Activated CD8-positive, alpha-beta T cell treated with anti-CD3 and anti-CD28 coated beads for 36 hours (primary cell): ENCODE measurements at places on chromosomes 6 and 20. TPM values are rescaled to one million over a fixed set of nuclear protein-coding genes. Genes with fewer than 3 reads are reported as not detected.

DNA sequence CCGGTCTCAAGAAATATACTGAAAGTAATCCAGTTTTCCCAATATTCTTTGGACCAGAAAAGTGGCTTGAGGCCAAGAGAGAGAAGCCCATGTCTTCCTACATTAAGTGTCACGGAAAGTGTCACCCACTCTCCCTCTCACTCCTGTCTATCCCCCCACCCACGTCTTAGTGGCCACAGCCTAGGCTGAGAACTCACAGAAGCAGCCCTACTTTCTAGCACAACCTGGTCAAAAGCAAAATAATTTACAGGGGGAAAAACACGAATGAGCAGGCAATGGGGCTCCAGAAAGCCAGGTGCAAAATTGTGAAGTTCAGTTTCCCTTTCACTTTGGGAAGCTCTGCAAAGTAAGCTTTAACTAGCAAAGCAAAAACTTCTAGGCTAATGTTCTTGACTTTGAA, 118.0 kb downstream of the OPRM1 start:
- peak; percentile 63 for DNase-seq

CST2 gene
- total RNA-seq: not detected

GRCh38 chr20:18016772-18017171, 40.9 kb downstream of the OVOL2 start:
- no peak for DNase-seq

DNA sequence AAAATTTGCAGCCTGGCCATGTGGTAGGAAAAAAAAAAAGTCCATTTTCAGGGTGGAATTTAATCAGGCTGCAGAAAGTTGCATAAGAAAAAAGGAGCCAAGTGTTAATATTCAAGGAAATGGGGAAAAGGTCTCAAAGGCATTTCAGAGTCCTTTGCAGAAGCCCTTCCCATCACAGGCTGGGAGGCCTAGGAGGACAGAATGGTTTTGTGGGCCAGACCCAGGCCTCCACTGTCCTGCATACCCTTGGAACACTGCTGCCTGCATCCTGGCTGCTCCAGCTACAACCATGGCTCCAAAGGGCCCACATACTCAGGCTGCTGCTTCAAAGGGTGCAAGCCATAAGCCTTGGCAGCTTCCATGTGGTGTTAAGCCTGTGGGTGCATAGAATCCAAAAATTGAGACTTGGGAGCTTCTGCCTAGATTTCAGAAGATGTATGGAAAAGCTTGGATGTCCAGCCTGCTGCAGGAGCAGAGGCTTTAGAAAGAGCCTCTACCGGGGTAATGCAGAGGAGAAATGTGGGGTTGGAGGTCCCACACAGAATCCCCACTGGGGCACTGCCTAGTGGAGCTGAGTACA, 239.0 kb upstream of the STXBP5 start:
- DNase-seq: peak; percentile 2

- no peak for DNase-seq
Measured at GRCh38 chr6:99575544-99576227, 7.2 kb upstream of the CCNC start.

MEP1A gene
- not detected for total RNA-seq

DNA sequence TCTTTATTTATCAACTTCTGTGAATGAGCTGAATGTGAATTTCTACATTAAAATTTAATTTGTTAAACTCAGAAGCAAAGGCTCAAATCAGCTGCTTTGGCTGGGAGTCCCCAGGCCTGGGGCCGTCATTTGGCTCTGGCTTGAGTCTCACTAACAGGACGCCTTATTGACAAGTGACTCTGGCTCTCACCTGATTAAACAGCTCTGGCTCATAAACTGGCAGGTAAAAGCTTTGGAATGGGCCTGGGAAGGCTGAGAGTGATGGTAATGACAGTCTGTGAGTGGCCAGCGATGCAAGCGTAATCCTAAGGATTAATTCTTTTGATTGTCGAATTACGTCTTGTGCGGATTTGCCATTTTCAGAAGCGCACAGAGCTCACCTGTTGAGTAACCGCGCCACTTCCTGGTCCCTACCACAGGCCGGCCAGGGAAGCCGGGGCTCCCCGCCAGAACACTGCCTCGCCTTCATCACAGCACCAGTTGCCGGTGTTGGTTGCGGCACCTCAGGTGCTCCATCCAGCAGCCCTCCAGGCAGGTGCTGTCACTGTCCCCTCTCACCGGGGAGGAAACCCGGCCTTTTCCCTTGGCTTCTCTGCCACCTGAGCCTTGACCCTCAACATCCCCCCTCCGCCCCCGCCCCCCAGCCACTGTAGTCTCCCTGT, 110.7 kb downstream of the ZDHHC14 start:
- no peak for DNase-seq

ATP6V1G2 gene
- total RNA-seq: 1.1 TPM

DNA sequence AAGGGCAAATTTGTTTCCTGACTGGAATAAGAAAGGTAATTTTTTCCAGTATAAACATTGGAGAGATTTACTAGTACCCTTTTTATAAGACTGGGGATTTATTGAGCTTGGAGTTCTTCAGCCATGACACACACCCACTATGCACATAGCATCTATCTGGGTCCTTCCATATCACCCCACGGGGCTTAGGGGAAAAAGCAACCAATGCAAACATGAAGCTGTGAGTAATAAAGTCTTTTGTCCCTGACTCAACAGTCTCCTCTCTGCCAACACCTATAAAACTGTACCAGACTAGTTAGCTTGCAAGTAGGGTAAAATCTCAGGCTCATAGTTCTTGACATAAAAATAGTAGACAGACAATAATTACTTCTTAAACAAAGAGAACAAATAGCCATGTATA, 23.4 kb downstream of the COL21A1 start:
- DNase-seq: no peak

ARG1 gene
- total RNA-seq: not detected
